AG04450 (cell line): ENCODE measurements at places on chromosomes 11 and 22. TPM values are rescaled to one million over a fixed set of nuclear protein-coding genes. Genes with fewer than 3 reads are reported as not detected.
A peak's percentile ranks its signal among the peaks of the same experiment; 100 is the strongest.

The SLC17A6 gene
- not detected in 2 replicates for polyA plus RNA-seq

The FAM227A gene
- polyA plus RNA-seq, result 1.0 and 1.4 TPM in 2 replicates

The PTH gene
- polyA plus RNA-seq, result not detected in 2 replicates

The MYOD1 gene
- polyA plus RNA-seq, result not detected in 2 replicates

The OR52J3 gene
- not detected in 2 replicates for polyA plus RNA-seq

The CD6 gene
- not detected in 2 replicates for polyA plus RNA-seq

The SLC22A12 gene
- not detected in 2 replicates for polyA plus RNA-seq

The HEPHL1 gene
- 0.02 and 0.04 TPM in 2 replicates for polyA plus RNA-seq

The HBB gene
- polyA plus RNA-seq, result 0.22 and 0.26 TPM in 2 replicates

The DERL3 gene
- 0.19 and 0.27 TPM in 2 replicates for polyA plus RNA-seq

DNA sequence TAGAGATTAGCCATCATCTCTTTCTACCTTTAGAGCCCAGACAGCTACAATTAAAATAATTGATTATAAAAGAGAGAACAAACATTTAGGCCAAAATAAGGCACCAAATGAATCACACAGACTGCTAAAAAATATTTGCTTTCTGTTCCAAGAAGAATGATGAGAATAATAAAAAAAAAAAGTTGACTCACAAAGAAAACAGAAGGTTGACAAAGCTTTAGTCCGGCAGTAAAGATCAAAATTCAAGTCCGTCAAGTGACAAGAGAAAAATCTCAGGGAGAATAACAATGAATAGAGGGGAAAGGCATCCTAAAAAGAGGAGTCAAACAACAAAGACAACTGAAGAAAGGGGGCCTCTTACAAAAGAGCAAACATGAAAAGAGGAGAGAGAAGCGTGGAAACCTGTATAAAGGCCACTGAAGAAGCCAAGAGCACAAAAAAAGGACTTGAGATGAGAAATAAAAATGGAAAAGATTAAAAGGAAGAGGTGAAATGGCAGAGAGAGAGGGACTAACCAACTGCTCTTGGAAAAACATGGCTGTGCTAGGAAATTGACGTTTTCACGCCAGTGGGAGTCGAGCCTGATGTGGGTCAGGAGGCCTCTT is 910.2 kb downstream of the OPCML start:
- DNase-seq, result no peak

DNA sequence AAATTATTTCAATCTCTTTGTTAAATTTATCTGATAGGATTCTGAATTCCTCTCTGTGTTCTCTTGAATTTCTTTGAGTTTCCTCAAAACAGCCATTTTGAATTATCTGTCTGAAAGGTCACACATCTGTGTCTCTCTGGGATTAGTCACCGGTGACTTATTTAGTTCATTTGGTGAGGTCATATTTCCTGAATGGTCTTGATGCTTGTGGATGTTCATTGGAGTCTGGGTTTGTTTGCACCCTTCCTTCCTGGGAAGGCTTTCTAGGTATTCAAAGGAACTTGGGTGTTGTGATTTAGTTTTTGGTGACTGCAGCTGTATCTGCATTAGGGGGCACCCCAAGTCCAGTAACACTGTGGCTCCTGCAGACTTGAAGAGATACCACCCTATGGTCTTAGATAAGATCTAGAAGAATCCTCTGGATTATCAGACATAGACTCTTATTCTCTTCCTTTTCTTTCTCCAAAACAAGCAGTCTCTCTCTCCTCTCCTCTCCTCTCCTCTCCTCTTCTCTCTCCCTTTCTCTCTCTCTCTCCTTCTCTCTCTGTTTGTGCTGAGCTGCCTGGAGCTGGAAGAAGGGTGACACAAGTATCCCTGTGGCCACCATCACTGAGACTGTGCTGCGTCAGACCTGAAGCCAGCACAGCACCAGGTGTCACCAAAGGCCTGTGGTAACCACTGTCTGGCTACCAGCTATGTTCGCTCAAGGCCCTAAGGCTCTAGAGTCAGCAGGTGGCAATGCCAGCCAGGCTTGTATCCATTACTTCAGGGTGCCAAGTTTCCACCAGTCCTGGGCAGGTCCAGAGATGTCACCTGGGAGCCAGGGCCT is 3.3 kb upstream of the HEPN1 start:
- no peak for DNase-seq

- DNase-seq, result no peak
Observed at GRCh38 chr22:28231441-28231840, 312.4 kb upstream of the PITPNB start.

GRCh38 chr22:27462190-27462589 is 339.4 kb downstream of the MN1 start:
- DNase-seq, result no peak

GRCh38 chr11:109435121-109435742 is 13.2 kb downstream of the C11orf87 start:
- DNase-seq, result no peak

- no peak for DNase-seq
Observed at GRCh38 chr22:48567213-48567975, 1260.3 kb downstream of the BRD1 start.

- no peak for DNase-seq
Observed at GRCh38 chr22:38431266-38432010, 23.6 kb downstream of the KCNJ4 start.

- no peak for DNase-seq
Observed at GRCh38 chr11:43578346-43579170, 102.0 kb upstream of the HSD17B12 start.

DNA sequence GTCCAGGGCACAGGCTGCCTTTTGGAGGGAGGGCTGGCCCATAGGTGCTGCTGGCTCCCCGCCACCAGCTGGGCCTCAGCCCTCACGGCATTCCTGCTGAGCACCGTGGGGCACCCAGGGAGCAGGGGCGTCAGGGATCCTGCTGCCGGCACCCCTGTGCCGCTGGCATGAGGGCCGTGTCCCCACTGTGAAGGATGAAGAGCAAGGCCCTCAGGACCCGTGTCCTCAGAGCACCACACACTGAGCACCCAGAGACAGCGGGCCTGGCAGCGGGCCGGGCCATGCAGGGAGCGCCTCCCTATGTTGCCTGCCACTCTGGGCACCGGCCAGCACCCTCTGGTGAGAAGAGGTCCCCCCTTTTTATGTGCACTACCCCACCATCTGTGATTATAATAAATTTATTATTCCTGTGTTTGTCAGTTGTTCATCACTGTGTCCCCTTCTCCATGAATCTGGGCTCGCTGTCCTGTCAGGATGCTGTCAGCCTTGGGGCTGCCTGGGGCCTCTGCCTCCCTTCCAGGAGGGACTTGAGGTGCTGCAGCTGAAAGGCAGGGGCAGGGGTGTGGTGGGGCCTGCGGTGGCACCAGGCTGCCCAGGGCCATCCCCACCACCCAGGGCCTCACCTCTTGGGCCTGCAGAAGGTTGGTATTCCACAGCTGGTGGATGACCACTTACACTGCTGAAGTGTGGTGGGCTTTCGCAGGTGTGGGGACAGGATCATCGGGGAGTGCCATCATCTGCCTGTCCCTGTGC is 80.0 kb downstream of the MED15 start:
- DNase-seq, result no peak

DNA sequence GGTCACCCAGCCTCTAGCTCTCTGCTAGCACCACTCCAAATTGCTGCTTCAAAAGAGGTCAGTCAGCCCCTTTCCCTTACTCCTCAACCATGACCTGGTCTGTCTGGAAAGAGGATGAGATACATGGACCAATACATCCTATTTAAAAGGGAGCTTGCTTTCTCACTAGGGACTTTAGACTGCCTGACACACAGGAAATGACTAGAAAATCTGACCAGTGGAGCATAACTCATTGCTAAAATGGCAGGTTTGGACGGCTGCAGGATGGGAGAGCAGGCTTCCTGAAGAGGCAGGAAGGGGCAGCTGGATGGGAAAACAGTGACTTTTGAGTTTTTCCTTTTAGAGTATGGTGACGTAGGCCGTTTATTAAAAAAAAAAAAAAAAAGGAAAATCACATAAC is 25.3 kb downstream of the STIM1 start:
- DNase-seq, result no peak

DNA sequence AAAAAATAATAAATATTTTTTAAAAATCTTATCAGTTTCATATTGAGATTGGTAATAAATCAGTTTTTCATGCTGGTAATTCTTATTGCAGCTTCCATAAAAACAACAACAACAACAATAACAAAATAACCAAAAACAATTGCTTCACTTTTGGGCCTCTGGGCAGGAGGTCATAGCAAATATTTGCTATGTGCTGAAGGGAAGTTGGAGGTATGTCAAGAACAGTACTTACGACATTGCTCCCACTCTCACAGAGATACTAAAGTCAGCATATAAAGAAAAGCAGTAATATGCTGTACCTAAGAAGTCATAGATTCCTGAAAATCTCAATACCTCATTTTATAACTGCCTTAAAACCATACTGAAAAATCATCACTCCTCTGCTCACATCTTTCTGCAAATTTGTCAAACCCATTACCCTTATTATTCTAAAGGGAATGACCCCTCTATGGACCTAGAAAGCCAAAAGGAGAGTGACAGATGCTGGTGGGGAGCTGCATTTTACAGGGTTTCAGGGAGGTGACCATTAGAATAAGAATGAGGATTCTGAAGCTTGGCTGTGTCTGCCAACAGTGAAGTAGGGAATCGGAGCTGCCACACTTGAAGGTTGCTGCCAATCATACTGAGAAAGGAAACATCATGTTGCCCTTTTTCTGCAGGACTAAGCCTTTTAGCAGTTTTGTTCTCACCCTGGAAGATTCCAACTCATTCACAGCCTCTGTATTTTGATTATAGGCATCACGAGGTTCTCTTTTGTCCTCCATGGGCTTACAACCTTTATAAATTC is 742.9 kb downstream of the LRRC4C start:
- no peak for DNase-seq

- peak; percentile 68 for DNase-seq
Observed at GRCh38 chr11:130817330-130817944, 98.8 kb downstream of the SNX19 start.

DNA sequence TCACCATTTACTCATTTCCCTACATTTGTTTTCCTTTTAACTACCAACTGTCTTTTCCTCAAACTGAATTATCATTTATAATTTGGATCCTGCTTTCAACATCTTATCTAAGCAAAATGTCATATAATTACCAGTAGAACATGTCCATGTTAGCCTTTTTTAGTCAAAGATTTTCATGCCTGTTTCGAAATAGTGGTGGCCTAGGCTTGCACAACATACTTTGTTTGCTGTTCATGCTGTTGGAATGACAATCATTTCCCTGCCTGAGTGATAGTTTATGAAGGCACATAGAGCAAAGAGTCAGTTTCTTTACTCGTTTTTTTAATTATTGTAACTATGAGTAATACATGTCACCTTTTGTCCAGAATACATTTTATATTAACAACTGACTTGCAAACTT is 144.3 kb upstream of the ANO3 start:
- DNase-seq, result peak; percentile 27

GRCh38 chr22:45418056-45418769 is 4.7 kb downstream of the RIBC2 start:
- DNase-seq, result no peak

- DNase-seq, result peak; percentile 54
Observed at GRCh38 chr22:30245985-30246813, at the start of gene LIF. LIF (minus strand) TSS chr22:30246759; CDS start chr22:30246695, 64 bp downstream.

GRCh38 chr22:18909556-18909955 is 3.4 kb downstream of the DGCR6 start:
- DNase-seq, result no peak

DNA sequence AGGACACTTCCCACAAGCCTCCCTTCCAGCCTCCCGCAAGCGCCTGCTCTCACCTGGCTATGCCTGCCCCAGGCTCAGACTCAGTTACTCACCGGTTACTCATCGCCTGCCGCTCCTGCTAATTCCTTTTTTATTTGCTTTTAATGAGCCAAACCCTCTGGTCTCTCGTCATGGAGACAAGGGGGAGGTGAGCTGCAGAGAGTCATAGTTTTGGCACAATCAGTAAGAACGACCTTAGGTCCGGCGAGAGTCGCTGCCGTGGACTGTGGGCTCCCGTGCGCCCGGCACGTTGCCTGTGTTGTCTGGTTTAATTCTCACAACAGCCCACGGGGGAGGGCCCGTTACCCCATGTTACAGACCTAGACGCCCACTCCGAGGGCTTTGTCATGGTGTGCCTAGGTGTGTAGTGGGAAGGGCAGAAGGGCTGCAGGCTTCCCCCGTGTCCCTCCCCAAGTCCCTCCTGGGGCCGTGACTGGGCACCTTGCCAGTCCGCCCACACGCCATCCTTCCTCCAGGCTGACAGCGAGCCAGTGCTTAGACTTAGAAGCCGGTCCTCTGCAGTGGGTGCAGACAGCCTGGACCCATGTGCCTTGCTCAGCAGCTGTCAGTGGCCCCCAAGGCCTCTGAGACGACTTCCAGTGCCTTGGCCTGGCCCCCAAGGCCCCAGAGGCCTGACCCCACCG is 42.2 kb downstream of the WNT7B start:
- peak; percentile 71 for DNase-seq

GRCh38 chr22:37804352-37804880 is 3.3 kb upstream of the GCAT start:
- no peak for DNase-seq

DNA sequence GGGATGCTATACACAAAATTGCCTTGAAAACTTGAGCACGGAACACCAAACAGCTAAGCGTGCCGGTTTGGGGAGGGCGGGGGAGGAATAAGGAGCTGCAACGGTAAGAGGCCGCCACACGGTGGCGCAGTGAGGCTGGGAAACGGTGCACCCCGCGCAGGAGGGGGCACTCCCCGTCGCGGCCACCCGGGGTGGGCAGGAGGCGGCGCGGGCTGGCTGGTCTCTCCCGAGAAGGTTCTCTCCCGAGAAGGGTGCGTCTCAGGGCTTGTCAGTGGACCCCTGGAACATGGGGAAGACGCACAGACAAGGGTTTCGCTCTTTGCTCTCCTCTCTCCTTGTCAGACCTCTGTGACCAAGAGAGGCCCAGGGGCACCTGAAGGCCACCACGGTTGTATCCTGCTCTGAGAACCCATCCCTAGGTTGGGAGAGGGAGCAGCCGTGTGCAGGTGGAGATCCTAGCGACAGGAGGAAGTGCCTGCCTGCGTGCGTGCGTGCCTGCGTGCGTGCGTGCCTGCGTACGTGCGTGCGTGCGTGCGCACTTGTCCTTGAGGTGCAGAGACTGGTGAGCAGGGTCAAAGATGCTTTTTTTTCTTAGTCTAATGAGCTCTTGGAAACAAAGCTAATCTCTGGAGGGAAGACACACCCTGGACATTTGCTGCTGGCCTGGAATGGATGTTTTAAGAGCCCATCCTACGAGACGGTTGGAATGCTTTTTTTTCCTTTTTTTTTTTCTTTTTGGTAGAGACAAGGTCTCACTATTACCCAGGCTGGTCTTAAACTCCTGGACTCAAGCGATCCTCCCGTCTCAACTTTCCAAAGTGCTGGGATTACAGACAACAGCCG is 18.1 kb upstream of the JAM3 start:
- no peak for DNase-seq

- no peak for DNase-seq
Observed at GRCh38 chr11:34300026-34300925, 57.5 kb downstream of the ABTB2 start.

- no peak for DNase-seq
Observed at GRCh38 chr11:86737737-86738136, 62.6 kb upstream of the PRSS23 start.
